WERI-Rb-1 (cell line): ENCODE measurements at places on chromosomes 6 and 20.

DNA sequence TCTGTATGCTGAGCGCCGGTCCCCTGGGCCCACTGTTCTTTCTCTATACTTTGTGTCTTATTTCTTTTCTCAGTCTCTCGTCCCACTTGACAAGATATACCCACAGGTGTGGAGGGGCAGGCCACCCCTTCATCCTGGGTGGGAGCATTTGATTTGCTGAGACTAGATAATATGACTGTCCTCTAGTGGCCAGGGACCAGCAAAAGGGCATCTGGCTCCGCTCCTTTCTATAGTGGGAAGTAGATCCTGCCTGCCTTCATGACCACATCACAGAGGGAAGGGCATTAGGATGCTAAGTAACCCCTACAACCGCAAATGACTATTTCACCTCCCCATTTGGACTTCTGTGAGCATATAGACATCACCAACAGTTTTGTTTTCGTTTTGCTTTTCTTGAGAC is 64.5 kb downstream of the TRMT6 start:
- peak; percentile 13 for DNase-seq

DNA sequence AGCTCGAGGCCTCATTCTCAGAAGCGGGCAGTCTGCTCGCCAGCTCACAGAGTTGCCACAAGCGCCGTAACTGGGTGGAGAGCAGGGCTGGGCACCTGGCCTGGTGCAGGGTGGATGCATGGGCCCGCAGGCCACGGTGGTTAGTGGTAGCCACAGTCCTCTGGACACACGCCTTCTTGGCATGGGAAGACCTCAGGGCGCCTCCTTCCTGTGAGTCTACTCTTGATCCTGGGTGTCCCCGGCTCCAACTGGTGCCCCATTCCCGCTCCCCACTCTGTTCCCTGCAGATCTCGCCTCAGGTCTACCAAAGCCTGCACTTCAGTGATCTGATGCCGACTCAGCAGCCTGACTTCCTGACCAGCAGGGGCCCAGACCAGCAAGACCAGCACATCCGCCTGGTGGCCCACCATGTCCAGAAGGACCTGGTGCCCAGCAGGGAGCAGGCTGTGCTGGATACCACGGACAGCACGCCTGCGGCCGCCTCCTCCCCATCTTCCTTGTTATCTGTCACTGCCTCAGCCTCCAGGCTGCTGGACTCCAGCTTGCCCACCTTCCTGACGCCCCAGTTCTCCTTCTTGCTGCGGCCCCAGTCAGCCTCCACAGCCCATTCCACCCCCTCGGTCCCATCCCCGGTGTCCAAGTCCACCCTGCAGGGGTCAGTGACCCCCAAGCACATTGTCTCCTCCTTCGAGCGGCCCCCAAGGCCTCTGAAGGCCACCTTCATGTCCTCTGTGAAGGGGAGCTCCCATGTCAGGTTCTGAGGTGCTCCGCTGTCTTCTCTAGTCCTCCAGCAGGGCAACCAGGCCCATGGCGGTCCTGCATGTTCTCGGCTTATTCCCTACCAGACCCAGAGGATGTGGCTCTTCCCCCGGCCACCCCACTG is 43.1 kb downstream of the SUN5 start:
- no peak for DNase-seq

DNA sequence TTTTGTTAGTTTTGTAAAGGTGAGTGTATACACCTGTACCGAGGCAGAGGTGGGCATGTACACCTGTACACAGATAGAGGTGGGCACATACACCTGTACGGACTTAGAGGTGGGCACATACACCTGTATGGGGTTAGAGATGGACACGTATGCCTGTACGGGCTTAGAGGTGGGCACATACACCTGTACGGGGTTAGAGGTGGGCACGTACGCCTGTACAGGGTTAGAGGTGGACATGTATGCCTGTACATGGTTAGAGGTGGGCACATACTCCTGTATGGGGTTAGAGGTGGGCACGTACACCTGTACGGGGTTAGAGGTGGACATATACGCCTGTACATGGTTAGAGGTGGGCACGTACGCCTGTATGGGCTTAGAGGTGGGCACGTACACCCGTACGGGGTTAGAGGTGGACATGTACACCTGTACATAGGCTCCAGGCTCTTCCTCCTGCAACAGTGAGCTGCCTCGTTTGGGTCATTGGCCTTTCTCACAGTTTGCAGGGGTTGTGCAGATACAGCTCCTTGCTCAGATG is 63.7 kb downstream of the PHACTR3 start:
- DNase-seq = no peak

GRCh38 chr6:163668061-163668426 is 253.5 kb downstream of the QKI start:
- DNase-seq = no peak

DNA sequence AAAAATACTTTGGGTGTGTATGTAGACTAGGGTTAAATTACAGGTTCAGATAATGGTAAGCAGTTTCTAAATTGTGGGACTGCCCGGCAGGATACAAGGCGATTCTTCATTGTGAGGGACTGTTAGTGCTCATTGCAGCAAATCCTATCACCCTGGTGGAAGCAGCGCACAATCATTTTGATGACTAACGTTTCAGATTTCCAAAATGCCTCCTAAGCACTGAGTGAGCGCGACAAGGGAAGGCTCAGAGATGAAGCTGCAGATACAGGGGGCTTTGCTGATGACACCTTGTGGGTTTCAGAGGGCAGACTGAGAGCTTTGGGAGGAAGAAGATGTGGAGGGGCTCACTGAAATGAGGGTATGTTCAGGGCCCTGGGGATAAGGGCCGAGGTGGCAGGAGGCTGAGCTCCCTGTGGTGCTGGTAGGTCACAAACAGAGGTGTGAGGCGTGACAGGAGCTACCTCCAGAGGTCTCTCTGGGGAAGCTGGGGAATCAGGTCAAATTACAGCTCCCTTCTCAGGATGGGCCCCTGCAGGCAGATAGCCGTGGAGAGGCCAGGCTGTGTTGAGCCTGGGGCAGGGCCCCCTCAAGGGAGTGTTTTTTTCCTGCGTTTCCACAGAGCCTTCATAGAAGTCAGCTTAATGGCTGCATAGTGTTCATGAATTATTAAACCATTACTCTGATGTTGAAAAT is 84.5 kb upstream of the FYN start:
- peak; percentile 25 for DNase-seq

- no peak for DNase-seq
Measured at GRCh38 chr6:45500924-45501816, 123.4 kb upstream of the SUPT3H start.

GRCh38 chr6:131101911-131102680 is 33.2 kb upstream of the AKAP7 start:
- no peak for DNase-seq

DNA sequence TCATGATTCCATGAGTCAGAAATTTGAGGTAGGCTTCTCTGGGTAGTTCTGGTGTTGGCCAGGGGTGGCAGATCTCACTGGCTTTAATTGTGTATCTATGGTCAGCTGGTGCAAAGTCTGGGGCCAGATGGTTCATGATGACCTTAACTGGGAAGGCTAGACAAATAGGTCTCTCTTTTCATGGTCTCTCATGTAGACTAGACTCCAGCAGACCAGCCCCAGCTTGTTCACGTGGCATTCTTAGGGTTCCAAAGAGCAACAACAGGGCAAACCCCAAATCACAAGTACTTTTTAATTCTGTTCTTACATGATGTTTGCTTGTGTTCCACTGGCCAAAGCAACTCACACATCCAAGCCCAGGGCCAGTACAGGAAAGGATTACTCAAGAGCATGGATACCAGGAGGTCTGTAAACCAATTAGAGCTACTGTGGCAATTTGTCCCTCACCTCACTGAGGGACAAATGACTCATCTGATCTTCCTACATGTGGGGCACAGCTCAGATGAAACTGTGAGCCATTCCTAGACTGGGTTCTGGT is 79.5 kb upstream of the PBOV1 start:
- no peak for DNase-seq

DNA sequence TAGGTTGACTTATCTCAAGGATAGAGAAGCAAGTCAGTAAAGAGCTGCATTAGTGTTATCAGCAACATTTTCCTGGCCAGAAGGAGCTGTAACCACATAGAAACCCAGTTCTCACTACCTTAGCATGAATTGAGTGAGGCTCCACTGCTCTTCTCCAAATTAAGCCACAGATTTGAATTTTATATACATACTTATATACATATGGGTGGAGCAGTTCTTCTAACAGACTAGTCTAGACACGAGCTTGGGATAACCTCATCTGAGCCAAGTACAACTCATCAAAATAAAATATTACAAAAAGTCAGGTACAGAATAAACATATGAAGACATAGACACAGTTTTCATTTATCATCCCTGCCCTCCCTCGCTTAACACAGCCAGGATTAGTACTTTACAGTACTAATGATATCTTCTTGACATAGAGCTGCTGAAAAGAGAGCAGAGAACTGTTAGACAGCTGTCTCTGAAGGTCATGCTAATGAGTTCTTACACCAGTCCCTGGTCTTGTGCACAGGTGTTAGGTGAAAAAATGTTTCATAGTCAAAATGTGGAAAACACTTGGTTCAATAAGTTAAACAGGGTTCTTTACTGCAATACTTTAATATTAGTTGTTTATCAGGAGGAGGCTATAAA is 147.4 kb upstream of the HTR1E start:
- no peak for DNase-seq

DNA sequence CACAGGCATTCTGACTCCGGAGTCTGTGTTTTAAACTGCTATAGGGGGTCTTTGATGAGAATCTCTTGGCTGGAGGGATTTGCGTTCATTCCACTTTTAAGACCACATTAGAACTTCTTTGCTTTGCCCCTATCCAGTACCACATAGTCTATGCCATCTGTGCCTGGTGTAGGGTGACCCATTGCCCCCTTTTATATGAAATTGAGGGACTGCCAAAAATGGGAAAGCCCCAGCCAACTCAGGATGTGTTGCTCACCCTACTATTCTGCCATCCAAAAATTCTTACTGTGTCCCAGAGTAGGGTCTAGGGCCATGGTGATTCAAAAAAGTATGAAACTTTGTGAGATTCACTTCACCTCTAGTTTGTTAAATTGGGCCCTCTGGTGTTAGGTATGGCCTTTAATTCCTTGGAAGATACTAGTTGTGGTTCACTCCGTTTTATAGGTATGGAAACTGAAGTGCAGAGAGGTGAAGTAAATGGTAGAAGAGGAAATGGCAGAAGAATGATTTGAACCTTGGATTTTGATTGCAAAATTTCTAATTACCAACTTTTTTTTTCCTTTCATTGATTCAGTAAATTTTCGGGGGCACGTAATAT is 1.4 kb downstream of the PFDN4 start:
- no peak for DNase-seq

- peak; percentile 16 for DNase-seq
Measured at GRCh38 chr20:35145141-35145564, 2.0 kb downstream of the EDEM2 start.

- peak; percentile 79 for DNase-seq
Measured at GRCh38 chr6:25788305-25788922, 33.9 kb downstream of the SLC17A4 start.

DNA sequence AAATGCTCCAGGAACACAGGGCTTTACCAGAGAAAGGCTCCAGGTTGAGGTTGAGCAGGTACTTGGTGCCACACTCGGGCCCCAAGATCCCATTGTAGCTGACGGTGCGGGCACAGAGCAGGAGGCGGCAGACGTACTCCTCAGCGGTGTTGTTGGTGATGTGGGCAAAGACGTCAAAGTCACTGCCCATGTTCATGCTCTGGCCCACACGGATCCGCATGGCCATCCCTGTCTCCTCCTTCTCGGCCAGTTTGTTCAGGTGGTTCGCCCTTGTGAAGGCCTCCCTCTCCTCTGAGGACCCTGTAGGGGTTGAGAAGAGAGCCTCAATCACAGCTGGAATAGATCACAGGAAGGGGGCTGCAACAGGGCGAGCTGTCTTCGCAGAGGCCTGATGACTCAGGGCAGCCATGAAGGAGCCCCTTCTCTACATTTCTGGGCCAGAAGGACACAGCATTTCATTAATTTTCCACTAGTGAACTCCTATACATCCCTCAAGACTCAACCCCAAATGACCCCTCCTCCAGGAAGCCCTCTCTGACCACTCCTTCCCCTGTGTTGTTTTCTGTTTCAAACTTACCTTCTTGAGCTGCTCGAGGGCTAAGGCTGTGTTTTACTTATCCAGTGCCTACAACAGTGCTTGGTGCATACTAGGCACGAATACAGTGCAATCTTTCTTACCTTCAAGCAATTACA is 26.8 kb downstream of the TGM2 start:
- DNase-seq = no peak

GRCh38 chr20:51631011-51631950 is 88.8 kb upstream of the NFATC2 start:
- DNase-seq = no peak

DNA sequence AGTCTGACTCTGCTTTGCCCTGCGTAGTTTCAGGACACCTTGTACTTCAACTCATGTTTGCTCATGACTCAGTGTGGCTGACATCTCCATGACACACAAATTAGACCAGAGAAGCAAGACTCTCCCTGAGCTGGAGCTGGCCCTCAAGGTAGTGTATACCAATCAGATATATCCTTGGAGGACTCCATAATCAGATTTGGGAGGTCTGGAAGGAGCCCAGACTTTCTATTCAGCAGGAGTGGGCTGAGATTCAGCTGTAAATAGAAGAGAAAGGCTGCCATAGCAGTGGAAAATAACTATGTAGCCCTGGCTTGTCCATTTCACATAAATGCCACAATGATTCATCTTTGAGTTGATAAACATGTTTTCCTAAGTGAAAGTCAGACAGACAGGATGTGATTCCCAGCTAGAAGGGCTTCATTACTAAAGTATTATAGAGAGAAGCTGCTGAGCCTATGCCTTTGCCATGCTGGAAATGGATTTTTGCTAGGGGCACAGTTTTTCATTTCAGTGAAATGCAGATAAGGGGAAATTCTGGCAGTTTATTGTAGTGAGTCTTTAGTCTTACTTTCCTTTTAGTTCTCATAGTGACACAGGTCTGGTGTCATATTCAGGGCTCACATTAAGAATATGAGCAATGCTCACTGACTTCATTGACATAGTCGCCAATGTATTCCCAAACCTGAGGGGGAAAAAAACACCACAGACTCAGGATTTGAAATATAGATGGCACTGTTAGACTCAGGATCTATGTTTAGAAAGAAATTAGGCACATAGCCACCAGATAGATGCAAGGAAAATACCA is 95.3 kb downstream of the CLVS2 start:
- no peak for DNase-seq

DNA sequence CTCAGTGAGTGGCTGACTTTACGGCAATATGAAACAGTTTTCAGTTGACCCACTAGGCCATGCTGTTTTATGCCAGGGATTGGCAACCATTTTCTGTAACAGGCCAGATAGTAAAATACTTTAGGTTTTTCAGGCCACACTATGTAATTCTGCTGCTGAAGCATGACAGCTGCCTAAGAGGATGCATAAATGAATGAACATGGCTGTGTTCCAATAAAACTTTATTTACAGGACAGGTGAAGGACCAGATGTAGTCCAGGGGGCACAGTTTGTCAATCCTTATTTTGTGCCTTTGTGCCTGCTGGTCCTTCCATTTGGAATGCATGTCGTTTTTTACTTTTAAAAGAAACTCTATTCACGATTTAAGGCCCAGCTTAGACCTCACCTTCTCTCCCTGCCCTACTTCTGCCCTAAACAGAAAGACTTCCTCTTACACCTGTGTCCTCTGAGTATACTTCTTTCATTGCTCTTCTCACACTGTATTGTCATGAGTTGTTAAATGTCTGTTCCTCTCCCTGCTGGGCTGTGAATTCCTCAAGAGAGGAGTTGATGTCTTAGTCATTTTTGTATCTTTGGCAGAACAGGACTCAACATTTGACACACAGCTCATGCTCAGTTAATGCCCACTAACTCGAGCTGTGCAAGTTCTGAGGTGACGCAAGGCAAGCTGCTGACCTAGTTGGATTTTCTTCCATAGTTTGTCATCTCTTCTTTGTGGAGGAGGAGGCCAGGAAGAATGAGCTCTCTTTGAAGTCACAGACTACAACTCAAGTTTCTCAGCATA is 90.1 kb upstream of the MAP7 start:
- no peak for DNase-seq

GRCh38 chr6:119339941-119340456 is 9.6 kb downstream of the MAN1A1 start:
- DNase-seq = no peak
